ENCODE measurements at places on chromosomes 2 and 18. TPM values are rescaled to one million over a fixed set of nuclear protein-coding genes. Genes with fewer than 3 reads are reported as not detected.

DNA sequence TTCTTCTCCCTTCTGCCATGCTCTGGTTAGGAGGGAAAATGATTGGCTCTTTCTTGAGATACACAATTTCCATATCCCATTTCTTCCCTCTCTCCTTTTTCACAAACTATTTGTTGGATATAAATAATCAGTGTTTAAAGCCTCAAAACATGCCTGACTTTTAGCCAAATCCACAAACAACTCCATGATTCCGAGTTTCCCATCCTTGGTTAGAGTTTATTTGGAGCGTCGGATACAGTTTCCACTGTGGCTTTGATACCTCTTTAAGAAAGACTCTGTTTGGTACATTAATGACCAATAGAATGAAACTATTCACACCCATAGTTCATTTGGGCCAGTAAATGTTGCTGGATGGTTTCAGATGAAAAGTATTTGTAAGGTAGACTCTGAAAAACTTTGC is 5.9 kb upstream of the FHL2 start:
- peaks cover 53% of the 10 kb centered on the region for H3K4me1 ChIP-seq
- no peak for DNase-seq
- H3K27me3 ChIP-seq: no peaks in the 10 kb centered on the region
- H3K36me3 ChIP-seq: no peaks in the 10 kb centered on the region

DNA sequence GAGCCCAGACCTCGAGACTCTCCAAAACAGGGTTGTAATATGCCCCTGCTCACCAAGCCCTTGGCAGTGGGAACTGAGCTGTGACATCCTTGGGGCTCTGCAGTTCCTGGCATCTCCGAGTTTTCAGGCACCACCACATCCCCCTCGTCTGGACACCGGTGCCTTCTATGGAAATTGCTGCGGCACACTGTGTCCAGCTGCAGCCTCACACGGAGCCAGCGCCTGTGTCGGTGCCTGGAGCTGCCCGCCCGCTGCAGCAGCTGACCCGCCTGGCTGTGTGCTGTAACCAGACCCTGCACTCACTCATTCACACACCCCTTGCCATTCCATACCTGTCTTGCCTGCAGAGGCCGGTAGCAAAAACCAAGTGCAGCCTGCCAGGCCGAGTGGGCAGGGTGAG is 11.8 kb downstream of the IWS1 start:
- H3K27me3 ChIP-seq: no peaks in the 10 kb centered on the region
- H3K4me3 ChIP-seq: no peak overlapping the region
- peaks cover 14% of the 10 kb centered on the region for H3K4me1 ChIP-seq
- H3K36me3 ChIP-seq: peaks cover 44% of the 10 kb centered on the region

DNA sequence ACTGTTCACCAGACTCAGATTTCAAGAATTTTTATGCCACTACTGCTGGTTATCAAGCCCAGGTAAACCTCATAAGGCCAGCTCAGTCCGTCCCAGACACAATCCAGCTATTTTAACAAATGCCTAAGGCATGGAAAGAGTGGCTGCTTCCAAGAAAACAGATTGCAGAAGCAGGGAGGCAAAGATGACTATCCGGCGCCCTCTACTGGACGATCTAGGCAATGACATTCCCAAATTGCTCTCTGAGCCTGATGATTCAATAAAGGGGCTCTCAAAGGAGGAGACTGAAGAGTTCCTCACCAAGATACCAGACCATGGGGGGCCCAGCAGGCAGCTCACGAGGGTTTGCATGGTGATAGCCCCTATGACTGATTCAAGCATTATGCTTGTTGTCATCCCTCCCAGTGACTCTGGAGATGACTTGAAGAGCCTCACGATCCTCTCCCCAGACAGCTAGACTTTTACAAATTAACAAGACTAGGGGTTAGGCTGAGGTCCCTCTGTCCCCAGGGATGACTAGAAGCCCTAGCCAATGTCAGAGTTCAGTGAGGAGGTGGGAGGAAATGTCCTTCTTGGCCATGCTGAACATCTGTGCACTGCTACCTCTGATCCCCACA is 25.0 kb downstream of the SERPINB8 start:
- no peak overlapping the region for H3K4me3 ChIP-seq
- no peak overlapping the region for H3K27ac ChIP-seq
- peak; percentile 62 for DNase-seq
- no peaks in the 10 kb centered on the region for H3K27me3 ChIP-seq

DNA sequence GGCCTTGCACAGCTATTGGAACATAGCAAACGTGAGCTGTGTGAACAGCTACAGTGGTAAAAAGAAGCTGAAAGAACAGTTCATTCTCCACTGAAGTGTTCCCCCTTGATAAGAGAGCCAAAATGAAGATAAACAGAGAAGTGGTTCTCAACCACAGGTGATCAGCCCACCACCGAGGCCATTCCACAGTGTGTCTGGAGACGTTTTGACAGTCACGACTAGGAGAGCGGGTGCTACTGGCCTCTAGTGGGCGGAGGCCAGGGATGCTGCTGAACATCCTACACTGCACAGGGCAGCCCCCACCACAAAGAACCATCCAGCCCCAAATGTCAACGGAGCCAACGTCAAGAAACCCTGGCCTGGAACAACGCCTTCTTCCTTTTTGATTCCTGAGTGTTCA is 38.4 kb downstream of the ADCY3 start:
- no peaks in the 10 kb centered on the region for H3K27me3 ChIP-seq
- no peak for DNase-seq
- no peak overlapping the region for H3K27ac ChIP-seq
- H3K36me3 ChIP-seq: no peaks in the 10 kb centered on the region
- no peak overlapping the region for H3K4me3 ChIP-seq
- H3K4me1 ChIP-seq: no peaks in the 10 kb centered on the region

DNA sequence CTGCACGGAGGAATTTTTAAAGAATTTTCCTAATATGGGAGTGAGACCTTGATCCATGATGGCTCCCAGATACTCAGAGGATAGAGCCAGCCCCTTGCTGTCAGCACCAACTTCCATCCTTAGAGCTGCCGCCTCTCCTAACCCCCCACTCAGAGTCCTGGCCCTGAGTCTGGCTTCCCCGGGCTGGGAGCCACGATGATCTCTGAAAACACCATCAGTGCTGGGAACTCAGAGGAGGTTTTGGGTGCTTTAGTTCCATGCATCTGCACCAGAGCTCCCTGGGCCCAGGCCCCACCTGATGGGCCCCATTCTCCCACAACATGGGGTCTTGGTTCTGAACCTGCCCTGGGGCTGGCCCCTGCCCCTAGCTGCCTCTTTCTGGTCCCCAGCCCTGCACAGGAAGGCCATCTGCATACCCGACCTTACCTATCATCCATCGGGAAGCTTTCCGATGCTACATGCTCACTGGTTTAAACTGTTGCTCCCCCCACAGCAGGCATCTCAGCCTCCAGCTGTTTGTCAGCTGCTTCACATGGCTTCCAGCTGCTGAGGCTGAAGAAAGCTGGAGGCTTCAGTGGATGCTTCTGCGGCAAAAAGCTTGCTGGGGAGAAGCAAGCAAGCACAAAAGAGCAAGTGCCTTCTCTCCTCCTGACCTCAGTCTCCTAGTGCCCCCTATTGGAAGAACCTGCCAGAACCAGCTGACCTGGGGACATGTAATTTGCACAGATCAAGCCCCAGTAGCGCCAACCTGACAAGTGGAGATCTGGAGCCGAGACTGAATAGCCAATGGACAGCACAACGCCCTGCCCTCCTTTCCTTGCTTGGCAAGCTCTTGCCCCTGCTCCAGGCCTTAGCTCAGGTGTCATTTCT is 24.2 kb upstream of the RHOB start:
- DNase-seq: no peak
- H3K4me1 ChIP-seq: peaks cover 30% of the 10 kb centered on the region
- H3K27ac ChIP-seq: 0 out of 2 replicates have a peak overlapping the region, but pooled peaks have one; percentile 16
- H3K4me3 ChIP-seq: no peak overlapping the region
- H3K27me3 ChIP-seq: no peaks in the 10 kb centered on the region
- H3K36me3 ChIP-seq: no peaks in the 10 kb centered on the region

DNA sequence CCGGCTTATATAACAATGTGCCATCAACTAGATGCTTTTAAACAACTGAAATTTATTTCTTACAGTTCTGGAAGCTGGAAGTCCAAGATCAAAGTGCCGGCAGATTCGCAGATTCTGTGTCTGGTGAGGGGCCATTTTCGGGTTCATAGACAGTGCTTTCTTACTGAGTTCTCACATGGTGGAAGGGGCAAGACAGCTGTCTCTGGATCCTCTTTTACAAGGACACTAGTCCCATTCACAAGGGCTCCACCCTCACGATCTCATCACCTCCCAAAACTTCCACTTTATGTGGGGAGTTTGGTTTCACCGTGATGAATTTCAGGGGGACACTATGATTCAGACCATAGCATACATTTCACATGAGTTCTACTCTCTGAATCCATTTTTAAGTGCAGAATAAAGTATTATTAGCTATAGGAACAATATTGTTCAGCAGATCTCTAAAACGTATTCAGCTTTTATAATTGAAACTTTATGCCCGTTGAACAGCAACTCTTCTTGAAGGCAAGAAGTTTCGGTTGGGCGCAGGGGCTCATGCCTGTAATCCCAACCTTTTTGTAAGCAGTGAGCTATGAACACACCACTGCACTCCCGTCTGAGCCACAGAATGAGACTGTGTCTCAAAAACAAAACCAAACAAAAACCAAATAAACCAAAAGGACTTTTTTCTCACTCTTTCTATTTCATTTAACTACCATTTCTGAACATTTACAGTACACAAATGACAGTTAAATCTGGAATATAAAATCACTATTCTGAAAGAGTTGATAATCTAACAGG is 502.8 kb downstream of the CMPK2 start:
- H3K4me3 ChIP-seq: no peak overlapping the region
- H3K27ac ChIP-seq: no peak overlapping the region
- DNase-seq: no peak

GRCh38 chr2:68023904-68024303 is 38.9 kb downstream of the C1D start:
- H3K27ac ChIP-seq: no peak overlapping the region
- H3K4me1 ChIP-seq: peaks cover 8% of the 10 kb centered on the region
- no peak overlapping the region for H3K4me3 ChIP-seq
- no peak for DNase-seq
- no peaks in the 10 kb centered on the region for H3K27me3 ChIP-seq

DNA sequence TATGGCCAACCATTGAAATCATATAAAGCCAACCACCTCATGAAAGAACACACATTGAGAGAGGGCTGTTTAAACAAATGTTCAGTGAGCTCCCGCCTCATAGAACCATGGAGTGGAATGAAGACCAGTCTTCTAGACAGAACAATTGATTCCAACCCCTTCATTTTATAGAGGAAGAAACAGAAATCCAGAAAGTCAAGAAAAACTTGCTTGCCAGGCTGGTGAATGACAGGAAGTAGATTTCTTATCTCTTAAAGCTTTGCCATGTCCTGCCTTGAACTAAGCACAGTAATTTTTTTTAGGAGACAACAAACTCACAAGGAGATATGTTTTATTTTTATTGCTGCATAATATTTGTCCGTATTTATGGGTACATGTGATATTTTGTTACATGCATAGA is 16.5 kb upstream of the NRP2 start:
- H3K4me3 ChIP-seq: no peak overlapping the region
- H3K36me3 ChIP-seq: no peaks in the 10 kb centered on the region
- H3K4me1 ChIP-seq: peaks cover 7% of the 10 kb centered on the region
- peak; percentile 58 for DNase-seq
- no peaks in the 10 kb centered on the region for H3K27me3 ChIP-seq
- H3K27ac ChIP-seq: no peak overlapping the region

GRCh38 chr2:28247734-28248133 is 144.9 kb upstream of the FOSL2 start:
- no peak overlapping the region for H3K27ac ChIP-seq
- no peaks in the 10 kb centered on the region for H3K36me3 ChIP-seq
- no peak overlapping the region for H3K4me3 ChIP-seq
- no peak for DNase-seq
- H3K4me1 ChIP-seq: peaks cover 16% of the 10 kb centered on the region

GRCh38 chr18:136433-136832 is 21.9 kb upstream of the USP14 start:
- no peak for DNase-seq
- no peaks in the 10 kb centered on the region for H3K27me3 ChIP-seq

DNA sequence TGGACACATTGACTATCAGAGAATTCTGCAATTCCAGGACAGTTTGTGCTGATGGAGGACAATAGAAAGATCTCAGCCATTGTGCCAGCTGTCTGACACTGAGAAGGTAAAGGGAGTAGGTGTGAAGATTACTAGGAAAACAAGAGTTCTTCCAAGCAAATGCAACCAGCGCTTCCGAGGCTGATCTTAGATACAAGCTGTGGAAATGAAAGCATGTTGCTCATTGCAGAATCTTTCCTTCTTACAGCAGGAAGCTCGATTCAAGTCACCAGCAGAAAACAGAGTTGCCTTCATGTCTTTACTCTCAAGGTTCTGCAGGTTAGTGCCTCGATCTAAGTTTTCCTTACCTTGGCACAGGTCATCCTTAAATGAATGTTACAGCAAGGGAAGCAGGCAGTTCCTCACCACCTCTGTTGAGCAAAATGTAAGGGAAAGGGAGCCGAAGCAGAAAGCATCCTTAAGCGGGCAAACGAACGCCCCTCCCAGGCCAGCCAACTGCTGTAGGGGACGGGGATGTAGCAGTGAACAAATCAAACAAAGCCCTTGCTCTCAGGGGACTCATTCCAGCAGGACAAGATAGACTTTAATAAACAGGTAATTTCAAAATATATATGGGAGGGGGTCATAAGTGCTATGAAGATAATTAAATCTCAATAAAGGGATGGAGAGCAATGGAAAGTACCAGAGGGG is 54.3 kb downstream of the MARCHF4 start:
- no peak for DNase-seq
- peaks cover 25% of the 10 kb centered on the region for H3K4me1 ChIP-seq
- H3K27me3 ChIP-seq: no peaks in the 10 kb centered on the region
- H3K4me3 ChIP-seq: no peak overlapping the region

DNA sequence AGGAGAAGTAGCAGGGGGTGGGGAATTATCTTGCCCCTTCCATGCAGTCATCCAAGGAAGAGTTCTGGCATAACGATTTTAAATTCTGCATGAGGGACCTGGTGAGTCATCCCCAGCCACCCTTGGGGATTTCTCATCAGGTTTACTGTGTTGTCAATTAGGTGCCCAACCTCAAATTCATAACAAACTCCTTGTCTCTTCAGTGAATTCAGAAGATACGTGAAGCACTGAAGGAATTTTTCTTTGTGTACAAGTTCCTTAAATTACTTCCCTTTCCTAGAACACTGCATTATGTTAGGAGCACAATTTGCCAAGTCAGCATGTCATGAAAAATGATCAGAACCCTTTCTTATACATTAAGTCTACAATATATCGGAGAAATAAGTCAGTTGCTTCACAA is 70.8 kb upstream of the NOSTRIN start:
- H3K27ac ChIP-seq: no peak overlapping the region
- H3K4me1 ChIP-seq: no peaks in the 10 kb centered on the region
- no peaks in the 10 kb centered on the region for H3K36me3 ChIP-seq
- H3K27me3 ChIP-seq: no peaks in the 10 kb centered on the region

DNA sequence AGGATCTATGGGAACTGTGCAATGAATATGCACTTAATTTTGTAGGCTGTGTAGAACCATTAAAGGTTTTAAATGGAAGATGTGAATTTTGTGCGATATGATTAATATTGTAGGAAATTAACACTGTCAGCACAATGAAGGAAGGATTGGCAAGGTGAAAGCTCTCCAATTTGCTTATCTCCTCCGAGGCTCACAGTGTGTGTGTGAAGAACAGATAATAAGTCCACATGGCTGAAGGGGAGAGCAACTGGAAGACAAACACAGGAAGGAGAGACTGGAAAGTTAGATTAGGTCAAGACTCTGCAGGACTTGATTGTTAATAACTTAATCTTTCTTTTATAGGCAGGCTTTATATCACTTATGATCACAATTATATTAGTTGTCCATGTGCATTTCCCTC is 269.7 kb upstream of the VRK2 start:
- H3K4me3 ChIP-seq: no peak overlapping the region
- no peaks in the 10 kb centered on the region for H3K36me3 ChIP-seq
- DNase-seq: no peak
- no peaks in the 10 kb centered on the region for H3K4me1 ChIP-seq
- no peaks in the 10 kb centered on the region for H3K27me3 ChIP-seq
- no peak overlapping the region for H3K27ac ChIP-seq

The AMER3 gene
- total RNA-seq: not detected

The MREG gene
- 24.4 TPM for total RNA-seq

The AKAIN1 gene
- not detected for total RNA-seq

The LIMS2 gene
- 4.6 TPM for total RNA-seq

The UXS1 gene
- 45.8 TPM for total RNA-seq
